DMS153 (cell line): ENCODE measurements at places on chromosomes 11 and 22.

DNA sequence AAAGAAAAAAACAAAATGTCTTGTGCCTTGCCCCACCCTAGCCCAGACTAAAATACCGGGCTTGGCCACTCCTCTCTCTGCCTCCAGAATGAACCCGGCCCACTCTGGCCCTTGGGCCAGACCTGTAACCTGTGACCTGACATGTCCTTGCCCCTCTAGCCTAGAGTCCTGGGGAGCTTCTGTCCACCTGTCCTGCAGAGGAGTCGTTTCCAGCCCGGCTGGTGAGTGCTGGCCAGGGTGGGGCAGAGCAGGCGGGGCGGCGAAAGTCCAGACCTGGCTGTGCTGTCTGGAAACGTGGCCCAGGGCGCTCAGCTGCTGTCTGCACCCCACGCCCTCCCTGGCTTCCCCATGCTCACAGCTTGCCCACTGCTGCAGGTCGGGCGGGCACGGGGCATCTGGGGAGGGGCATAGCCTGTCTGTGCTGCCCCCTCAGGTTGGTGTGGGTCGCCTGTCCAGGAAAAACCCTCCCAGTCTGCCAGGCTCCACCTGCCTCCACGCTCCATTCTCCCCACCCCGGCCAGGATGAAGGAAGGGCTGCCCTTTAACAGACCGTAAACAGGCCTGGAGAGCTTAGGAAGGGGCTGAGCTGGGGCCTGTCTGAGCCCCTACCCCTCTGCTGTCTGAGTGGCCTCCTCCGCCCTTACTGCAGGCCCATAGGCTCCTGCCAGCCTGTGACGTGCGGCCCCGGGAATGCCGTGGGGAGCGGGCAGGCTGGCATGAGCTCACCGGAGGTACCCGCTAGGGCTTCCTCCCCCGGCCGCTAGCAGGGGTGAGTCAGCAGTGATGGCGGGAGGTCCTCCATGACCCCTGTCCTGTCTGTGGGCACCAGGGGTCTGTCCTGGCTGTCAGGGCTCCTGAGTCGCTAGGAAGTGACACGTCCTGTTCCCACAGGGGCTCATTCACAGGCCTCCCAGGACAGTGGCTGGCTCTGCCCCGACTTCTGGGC, 1.9 kb downstream of the CD151 start:
- DNase-seq, result no peak

DNA sequence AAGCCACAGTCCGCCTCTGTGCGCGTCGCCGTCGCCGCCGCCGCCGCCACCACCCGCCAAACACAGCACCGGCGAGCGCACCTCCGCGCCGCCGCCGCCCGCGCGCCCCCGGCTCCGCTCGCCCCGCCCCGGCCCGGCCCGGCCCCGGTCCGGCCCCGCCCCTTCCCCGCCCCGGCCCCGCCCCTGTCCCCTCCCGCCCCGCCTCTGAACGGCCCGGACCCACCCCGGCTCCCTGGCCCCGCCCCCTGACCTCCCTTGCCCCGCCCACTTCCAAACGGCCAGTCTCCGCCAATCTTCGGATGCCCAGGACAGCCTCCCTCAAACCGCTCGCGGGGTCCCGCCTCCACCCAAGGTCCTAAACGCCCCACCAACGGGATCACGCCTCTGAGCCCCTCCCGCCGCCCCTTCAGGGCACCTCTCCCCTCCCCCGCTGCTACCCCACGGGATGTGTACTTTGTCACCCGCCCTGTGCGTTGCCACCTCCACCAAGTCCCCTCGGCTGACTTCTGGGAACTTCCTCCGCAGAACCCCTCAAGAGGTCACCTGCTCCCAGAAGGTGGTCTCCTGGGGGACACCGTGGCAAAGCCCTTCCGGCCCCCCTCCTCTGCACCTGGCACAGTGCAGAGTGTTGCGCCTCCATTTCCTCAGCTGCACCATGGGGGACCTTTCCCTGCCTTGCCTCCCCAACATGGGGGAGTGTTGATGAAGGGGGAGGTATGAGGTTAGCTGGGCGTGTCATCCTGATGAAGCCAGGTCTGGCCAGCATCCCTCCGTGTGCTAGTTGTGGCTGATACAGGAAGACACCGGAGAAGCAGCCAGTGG, at the start of gene KIAA0930:
Gene KIAA0930, minus strand, starts transcription at position 85 of the 822 bp plus-strand sequence. CDS start 191 bp downstream, outside the sequence.
- DNase-seq, result peak; percentile 56

GRCh38 chr22:18028817-18029527, 4.6 kb upstream of the MICAL3 start:
- DNase-seq, result no peak

GRCh38 chr11:94802501-94802900, 34.3 kb downstream of the AMOTL1 start:
- DNase-seq, result no peak

- DNase-seq, result no peak
These were observed 51.6 kb downstream of the RPUSD4 start for GRCh38 chr11:126159719-126160344.

DNA sequence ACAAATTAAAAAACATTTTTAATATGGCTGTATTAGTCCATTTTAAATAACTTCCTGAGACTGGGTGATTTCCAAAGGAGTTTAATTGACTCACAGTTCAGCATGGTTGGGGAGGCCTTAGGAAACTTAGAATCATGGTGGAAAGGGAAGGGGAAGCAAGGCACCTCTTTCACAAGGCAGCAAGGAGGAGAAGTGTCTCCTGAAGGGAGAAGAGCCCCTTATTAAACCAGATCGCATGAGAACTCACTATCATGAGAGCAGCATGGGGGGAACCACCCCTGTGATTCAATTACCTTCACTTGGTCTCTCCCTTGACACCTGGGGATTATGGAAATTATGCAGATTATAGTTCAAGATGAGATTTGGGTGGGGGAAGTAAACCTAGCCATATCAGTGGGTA, 488.6 kb downstream of the ETS1 start:
- DNase-seq, result no peak

DNA sequence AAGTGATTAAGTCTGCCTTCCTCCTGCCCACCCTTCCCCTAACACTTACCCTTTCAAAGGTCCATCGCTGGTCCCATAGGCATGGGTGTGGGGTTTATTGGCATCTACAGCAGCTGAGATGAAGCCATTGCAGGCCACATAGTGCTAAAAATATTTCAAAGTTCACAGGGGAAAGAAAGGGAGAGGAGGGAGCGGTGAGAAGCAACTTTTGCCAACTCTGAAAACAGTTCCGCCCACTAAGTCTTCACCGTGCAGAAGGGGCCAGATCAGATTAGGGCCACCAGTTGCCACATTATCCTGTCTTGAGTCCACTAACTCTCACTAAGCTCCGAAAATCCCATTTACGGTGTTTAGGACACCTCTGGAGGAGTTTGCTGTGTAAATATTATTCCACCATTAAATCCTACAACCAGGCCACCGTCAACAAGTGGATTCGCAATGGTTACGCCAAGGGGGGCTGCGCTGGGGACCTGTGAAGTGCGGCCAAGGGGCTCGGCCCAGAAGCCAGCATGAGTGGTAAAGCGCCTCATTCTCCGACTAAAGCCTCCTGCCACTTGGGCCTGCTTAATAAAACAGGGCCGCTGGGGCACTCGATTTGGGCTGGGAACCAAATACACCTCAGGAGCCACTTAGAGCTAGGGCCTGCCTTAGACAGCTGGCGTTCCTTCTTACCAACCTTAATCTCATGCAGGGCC, 534.9 kb downstream of the MIAT start:
- no peak for DNase-seq

DNA sequence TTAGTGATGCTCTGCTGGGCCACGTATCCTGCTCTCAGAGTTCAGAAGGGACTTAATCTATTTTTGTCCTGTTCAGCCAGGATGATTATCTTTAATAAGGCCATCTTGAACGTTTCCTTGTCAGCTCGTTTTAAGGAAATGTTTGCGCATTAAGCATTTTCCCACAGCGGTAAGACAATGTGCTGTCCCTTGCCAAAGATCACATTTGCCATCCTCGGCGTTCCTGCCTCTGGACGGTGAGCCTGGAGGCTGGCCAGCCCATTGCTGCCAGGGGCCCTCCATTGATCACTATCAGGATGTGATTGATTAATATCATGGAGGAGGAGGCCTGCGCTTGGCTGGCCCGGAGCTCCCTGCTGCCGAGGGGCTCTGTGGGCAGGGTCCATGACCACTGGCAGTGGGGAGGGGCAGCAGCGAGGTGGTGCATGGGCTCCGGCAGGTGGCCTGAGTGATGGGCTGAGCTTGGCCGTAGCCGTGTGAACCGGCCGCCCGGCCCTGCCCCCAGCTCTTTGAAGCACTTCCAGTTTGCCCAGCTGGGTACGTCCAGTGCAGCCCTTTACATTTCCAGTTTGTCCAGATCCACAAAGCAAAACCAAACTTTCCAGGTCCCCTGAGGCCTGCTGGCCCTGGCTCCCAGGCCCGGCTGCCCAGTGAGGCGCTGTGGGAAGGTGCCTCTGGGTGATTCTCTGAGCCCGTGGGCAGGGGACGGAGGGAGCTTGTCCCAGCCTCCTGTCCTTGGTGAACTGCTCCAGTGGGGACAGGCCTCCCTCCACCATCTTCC, 49.5 kb upstream of the SMIM38 start:
- no peak for DNase-seq

GRCh38 chr22:19503869-19504268, 20.3 kb downstream of the CLDN5 start:
- no peak for DNase-seq

- no peak for DNase-seq
These were observed 23.9 kb downstream of the RTN4RL2 start for GRCh38 chr11:57484141-57484710.

GRCh38 chr11:119640541-119640940, 88.5 kb downstream of the NECTIN1 start:
- no peak for DNase-seq

GRCh38 chr11:131546218-131546895, 175.9 kb downstream of the NTM start:
- DNase-seq, result no peak

DNA sequence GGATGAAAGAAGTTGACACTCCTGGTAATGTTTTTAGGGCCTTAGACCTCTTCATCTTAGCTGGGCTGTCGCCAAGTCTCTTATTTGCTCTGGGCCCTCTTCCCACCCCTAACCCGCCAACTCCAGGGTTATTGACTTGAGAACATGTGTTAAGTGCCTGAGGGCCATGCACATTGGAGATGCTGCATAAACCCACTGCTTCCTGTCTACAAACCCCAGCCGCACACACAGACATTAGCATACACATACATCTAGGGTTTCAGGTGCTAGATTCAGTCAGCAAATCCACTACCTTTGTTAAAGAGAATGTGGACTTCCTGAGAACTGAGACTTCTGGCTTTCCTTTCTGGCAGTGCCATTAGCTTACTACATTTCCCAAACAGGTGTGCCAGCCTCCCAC, 817 bp downstream of the PANX3 start:
- DNase-seq, result no peak

DNA sequence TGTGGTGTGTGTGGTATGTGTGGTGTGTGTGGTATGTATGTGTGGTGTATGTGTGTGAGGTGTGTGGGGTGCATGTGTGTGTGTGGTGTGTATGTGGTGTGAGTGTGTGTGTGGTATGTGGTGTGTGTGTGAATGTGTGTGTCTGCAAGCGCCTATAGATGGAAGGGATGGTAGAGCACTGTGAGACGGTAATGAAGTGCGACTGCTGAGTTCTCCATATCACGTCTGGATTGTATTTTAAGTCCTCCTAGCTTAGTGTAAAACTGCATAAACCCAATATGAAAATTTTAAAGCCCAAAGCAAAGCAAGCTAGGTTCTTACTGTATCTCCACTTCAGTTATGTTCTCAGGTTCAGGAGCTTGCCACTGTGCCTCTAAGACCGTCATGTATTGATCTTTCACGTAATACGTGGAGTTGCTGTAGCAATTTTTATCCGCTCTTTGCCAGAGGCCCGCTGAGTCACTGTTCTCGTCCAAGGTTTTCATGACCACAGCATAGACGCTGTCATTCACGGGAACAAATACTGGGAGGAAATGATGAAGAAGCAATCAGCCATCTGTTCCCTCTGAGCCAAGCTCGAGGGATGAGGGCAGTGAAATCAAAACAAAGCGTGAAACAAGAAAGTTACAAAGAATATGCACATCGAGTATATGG, 5.5 kb downstream of the PLET1 start:
- DNase-seq, result peak; percentile 13

GRCh38 chr11:95514416-95515110, 275.0 kb downstream of the FAM76B start:
- DNase-seq, result no peak

DNA sequence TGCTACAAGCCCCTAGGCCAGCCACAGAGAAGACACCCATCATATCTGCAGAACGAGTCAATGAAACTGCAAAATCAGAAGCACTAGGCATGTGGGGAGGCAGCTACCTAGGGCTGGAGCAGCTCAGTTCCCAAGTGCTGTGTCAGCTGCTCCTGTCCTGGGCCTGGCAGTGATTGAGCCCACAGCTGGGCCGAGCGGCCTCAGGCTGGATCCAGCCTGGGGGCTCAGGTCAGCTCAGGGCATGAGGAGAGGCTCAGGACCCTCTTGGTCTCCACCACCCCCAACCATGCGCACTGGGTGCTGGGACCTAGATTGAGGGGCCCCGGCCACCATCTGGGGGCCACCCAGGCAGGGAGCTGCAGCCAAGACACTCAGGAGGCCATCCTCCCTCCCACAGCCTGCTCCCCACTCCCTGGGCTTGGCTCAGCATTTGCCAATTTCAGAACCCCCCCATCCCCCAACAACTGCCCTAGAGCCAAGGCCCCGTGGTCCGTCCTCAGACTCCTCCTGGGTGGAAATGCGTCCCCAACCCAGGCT, 2.4 kb upstream of the TNNT3 start:
- no peak for DNase-seq

GRCh38 chr11:114354076-114354475, 46.2 kb downstream of the C11orf71 start:
- DNase-seq, result no peak

- no peak for DNase-seq
These were observed 86.3 kb downstream of the TTC28 start for GRCh38 chr22:28593299-28593698.

DNA sequence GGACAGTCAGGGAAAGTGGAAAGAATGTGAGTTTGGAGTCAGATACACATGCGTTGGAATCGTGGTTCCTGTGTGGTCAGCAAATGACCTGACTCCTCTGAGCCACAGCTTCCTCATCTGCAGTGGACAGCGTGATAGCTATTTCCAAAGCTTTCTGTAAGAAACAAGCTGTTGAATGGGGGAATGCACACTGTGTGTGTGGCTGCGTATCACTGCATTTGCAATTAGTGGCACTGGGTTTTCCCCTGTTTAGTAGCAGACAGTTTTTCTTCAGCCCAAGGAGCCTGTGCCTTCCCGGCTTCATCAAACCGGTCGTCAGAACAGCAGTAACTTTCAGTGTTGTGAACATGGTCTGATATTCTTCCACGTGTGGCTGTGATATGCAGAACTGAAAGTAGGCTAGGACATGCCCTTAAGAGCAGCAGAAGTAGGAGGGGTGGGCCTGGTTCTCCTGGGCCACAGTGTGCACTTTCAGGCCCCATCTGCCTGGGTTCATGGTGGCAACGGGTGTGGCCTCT, 121.5 kb downstream of the RRAS2 start:
- DNase-seq, result no peak

- no peak for DNase-seq
These were observed 60.5 kb upstream of the FGF3 start for GRCh38 chr11:69879729-69880005.

- DNase-seq, result peak; percentile 20
These were observed 340.5 kb downstream of the TENM4 start for GRCh38 chr11:79100093-79100910.

GRCh38 chr11:31366795-31367194, 2.7 kb downstream of the DCDC1 start:
- DNase-seq, result no peak

- DNase-seq, result no peak
These were observed 42.1 kb upstream of the TPBGL start for GRCh38 chr11:75198278-75198973.
